Activated CD4-positive, alpha-beta T cell treated with anti-CD3 and anti-CD28 coated beads, Interleukin-2, amount 10 ng/mL, durations not matched to agents 7 days and 5 days (primary cell): ENCODE measurements at places on chromosomes 13 and 19.

DNA sequence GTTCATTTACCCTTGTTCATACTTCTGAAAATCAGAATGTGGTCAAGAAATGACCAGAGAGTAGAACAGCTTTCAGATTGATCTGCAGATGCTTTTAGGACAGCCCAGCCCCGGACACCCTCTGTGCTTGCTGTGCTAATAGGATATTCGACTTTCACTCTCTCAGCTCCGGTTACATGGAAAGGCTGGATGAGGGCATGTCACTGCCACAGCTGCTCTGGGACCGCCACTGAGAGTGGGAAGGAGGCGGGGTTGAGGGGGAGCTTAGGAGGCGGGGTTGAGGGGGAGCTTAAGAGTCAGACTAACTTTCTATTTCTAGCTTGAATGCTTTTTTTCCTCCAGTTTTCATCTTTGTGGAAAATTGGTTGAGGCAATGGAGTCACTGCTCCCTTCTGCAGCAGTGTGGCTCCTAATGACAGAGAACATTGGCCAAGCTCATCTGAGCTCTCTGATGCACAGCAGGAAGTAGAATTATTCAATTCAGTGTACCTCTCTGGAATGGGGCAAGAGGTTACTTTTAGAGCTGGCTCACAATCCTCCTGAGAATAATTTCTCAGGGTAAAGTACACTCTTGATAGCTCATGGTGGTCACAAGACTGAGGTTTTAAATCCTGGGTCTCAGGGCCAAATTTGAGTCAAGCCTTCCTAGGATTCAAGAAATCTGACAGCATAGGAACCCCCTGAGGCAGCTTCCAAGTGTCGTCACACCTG lies 74.6 kb upstream of the NPAS1 start:
- peaks cover 13% of the 10 kb centered on the region for H3K4me1 ChIP-seq
- DNase-seq: no peak
- H3K4me3 ChIP-seq: no peak overlapping the region
- H3K27me3 ChIP-seq: no peaks in the 10 kb centered on the region
- H3K36me3 ChIP-seq: peaks cover 7% of the 10 kb centered on the region

- no peak overlapping the region for H3K4me3 ChIP-seq
- peaks cover 11% of the 10 kb centered on the region for H3K4me1 ChIP-seq
- no peak for DNase-seq
- no peak overlapping the region for H3K27ac ChIP-seq
- peaks cover 30% of the 10 kb centered on the region for H3K36me3 ChIP-seq
Measured at GRCh38 chr19:4362101-4362828, 18.9 kb downstream of the MPND start.

GRCh38 chr13:46817095-46817494 lies 20.1 kb upstream of the ESD start:
- H3K27me3 ChIP-seq: peaks cover 15% of the 10 kb centered on the region
- H3K4me3 ChIP-seq: no peak overlapping the region
- peaks cover 13% of the 10 kb centered on the region for H3K36me3 ChIP-seq
- DNase-seq: no peak
- no peak overlapping the region for H3K27ac ChIP-seq

DNA sequence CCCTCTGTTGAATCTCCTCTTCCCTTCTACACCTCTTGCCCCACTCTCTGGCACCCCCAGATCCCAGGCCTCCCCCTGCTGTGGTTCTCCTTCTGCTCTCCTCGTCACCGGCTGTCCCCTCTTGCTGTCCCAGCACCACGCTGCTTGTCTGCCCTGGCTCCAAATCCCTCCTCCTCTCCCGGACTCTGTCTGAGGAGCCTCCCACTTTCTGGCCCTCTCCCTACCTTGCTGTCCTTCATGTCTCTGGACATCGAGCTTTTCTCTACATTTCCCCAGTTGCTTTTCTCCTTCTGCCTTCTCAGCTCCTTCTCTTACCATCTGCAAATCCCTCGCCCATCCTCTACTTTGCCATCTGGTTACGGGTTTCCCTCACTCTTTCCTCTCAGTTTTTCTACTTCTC lies 1.2 kb downstream of the ZNF347 start:
- peaks cover 23% of the 10 kb centered on the region for H3K4me1 ChIP-seq
- H3K27me3 ChIP-seq: no peaks in the 10 kb centered on the region
- no peak for DNase-seq
- H3K27ac ChIP-seq: peak overlapping the region; percentile 90

DNA sequence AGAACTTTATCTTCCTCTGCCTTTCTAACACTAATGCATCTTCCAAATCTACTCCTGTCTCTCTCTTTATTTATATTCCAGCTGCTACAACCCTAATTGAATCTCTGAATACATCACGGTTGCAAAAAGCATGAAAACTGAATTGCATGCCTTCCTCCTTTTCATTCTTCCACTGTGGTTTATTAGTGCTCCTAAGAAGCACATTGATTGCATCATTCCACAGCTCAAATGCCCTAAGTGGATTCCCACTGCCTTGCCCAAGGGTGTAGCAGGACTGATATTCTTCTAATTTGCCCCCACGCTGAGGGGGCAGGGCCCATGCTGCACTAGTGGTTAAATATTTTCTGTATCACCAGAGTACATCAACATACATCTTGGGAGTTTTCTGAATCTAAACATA lies 640.8 kb downstream of the EFNB2 start:
- H3K4me3 ChIP-seq: no peak overlapping the region
- no peaks in the 10 kb centered on the region for H3K4me1 ChIP-seq
- H3K27ac ChIP-seq: no peak overlapping the region
- no peak for DNase-seq
- H3K36me3 ChIP-seq: no peaks in the 10 kb centered on the region
- no peaks in the 10 kb centered on the region for H3K27me3 ChIP-seq

GRCh38 chr13:99486996-99487395 lies 14.3 kb upstream of the TM9SF2 start:
- H3K27me3 ChIP-seq: no peaks in the 10 kb centered on the region
- peaks cover 33% of the 10 kb centered on the region for H3K36me3 ChIP-seq
- DNase-seq: no peak
- no peak overlapping the region for H3K27ac ChIP-seq
- H3K4me3 ChIP-seq: no peak overlapping the region

GRCh38 chr13:78131811-78132210 lies 213.2 kb upstream of the EDNRB start:
- H3K4me1 ChIP-seq: no peaks in the 10 kb centered on the region
- no peak for DNase-seq
- no peaks in the 10 kb centered on the region for H3K36me3 ChIP-seq
- H3K27ac ChIP-seq: no peak overlapping the region
